ENCODE measurements at places on chromosomes 7 and 10. TPM values are rescaled to one million over a fixed set of nuclear protein-coding genes. Genes with fewer than 3 reads are reported as not detected.

Gene CTAGE8
- 0.24 TPM for polyA plus RNA-seq

Gene DUS4L
- 2.6 TPM for polyA plus RNA-seq

Gene ZNF853
- 19.3 TPM for polyA plus RNA-seq

Gene CYP3A4
- polyA plus RNA-seq, result not detected

Gene NMT2
- polyA plus RNA-seq, result 13.4 TPM

Gene CARD11
- polyA plus RNA-seq, result 7.4 TPM

Gene CDK14
- polyA plus RNA-seq, result 13.5 TPM

Gene TMEM196
- 0.27 TPM for polyA plus RNA-seq

Gene STAG3
- polyA plus RNA-seq, result 8.9 TPM

Gene ASB10
- polyA plus RNA-seq, result not detected

Gene LDB3
- 14.4 TPM for polyA plus RNA-seq

Gene GPC2
- polyA plus RNA-seq, result 38.8 TPM

Gene CFAP70
- polyA plus RNA-seq, result 1.4 TPM

Gene CELF2
- polyA plus RNA-seq, result 19.5 TPM

Gene FRAT2
- polyA plus RNA-seq, result 12.3 TPM

Gene WDR37
- polyA plus RNA-seq, result 7.2 TPM

Gene STOX1
- polyA plus RNA-seq, result 14.4 TPM

Gene FANK1
- 1.2 TPM for polyA plus RNA-seq

Gene CFAP69
- not detected for polyA plus RNA-seq

Gene RPEL1
- polyA plus RNA-seq, result not detected

Gene MGAM2
- not detected for polyA plus RNA-seq

Gene TNS3
- polyA plus RNA-seq, result 28.1 TPM

Gene KCND2
- polyA plus RNA-seq, result 0.87 TPM

Data from brain (organoid and tissue), 16 donors.